NCI-H345 (cell line): ENCODE measurements at places on chromosomes 7 and 10.

- peak; percentile 25 for DNase-seq
Observed at GRCh38 chr10:59905731-59906416, 482 bp downstream of the CCDC6 start.

- no peak for DNase-seq
Observed at GRCh38 chr10:79360499-79361342, 13.5 kb downstream of the PPIF start.

DNA sequence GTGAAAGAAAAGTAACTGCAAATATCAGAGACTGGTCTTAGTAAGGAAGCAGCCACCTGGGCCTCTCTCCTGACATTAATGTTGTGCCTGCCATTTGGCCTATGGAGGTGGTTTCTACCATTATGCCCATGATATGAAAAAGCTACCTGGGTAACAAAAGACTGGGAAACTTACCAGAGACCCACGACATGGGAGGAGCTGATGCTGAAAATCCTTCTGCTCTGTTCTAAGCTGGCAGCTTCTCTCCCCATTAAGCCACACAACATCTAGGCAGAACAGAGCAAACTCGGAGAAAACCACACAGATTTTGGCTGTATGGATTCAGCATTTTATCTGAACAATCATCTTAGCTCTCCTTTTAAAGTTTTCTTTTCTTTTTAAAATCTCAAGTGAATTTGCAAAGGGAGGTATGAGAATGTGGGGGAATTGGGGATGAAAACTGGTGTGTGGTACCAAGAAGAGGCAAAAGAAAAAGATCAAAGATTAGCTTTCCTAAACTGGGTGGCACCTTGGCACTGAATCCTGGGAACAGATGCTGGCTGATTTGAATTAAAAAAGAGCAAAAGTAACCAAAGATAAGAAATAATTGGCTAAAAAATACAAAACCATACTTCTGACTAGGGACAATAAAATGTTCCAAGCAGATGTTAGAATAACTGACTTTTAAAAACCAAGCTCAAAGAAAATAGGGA is 128.6 kb upstream of the ANKRD1 start:
- no peak for DNase-seq

DNA sequence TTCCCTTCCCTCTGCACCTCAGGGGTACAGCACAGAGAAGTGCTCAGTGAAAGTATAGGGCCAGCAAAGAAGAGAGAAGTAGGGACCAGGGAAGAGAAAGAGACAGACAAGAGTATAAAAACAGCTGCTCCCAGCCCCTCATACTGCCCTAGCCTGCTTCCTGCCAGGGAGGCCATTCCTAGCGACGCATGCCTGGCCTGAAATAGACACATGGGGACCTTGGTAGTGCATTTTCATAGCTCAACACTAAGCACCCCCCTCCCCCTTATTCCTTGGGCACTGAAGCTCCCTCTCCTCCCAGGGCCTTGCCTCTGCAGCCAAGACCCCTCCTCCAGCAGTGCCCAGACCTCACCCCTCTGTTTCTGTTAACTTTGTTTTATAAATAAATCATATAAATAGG is 64.7 kb downstream of the ZMIZ1 start:
- DNase-seq: no peak

DNA sequence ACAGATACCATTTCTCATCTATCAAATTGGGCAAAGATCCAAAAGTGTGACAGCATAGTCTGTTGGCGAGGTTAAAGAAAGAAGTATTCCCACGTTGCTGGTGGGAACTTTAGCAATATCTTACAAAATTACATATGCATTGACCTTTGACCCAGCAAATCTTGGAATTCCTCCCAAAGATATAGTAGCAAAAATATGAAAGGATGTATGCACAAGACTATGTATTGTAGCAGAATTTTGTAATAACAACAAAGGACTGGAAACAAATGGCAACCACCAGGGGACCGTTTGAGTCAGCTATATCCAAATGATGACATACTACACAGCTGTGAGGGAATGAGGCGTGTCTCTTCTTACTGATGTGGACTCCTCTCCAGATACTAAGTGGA is 50.2 kb downstream of the KCNH2 start:
- DNase-seq: no peak

DNA sequence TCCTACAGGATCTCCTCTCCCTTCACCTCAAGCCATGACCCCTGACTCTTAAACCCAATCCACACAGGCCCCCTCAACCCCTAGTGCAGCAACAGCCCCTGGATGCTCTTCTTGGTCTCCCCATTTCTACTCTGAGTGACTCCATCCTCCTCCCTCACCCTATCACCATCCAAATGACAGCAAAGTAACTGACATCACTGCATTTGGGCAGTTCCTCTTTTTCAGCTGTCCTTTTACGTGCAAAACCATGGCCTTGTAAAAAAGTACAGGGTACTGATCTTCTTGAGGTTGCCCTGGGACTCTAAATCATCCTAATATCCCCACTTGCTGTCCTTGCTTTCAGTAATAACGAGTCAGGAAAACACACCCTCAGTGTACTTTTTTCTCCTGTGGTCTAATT is 454.9 kb downstream of the ADRA2A start:
- no peak for DNase-seq

DNA sequence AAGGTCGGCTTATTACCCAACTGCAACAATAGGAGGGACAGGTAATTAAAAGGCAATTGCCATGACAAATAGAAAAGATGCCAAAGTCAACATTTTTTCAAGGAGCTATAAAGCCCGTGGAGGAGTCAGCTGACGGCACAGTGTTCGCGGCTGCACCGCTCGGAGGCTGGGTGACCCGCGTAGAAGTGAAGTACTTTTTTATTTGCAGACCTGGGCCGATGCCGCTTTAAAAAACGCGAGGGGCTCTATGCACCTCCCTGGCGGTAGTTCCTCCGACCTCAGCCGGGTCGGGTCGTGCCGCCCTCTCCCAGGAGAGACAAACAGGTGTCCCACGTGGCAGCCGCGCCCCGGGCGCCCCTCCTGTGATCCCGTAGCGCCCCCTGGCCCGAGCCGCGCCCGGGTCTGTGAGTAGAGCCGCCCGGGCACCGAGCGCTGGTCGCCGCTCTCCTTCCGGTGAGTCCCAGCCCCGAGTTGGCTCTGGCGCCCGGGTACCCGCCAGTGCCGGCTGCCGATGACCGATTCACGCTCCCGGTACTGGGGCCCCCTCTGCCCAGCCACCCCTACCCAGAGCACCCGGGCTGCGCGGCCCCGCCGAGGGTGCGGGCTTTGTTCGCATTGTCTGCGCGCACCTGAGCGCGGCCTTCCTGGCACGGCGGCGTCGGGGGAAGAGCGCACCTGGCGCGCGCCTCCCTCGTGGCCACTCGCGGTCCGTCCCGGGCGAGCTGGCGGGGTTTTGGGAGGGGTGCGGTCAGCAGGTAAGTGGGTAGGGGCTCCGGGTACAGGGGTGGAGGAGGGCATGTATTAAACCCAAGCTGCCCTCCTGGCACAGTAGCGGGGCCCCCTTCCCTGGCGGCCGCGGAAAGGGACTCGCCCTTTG is at the start of gene VWA2:
TSS of gene VWA2 (plus strand) at position 138 of the 877 bp plus-strand sequence. CDS start 9,460 bp downstream, outside the sequence.
- peak; percentile 63 for DNase-seq
